Heart right ventricle (tissue), 16 donors: ENCODE measurements at places on chromosomes 16 and 17. TPM values are rescaled to one million over a fixed set of nuclear protein-coding genes. Genes with fewer than 3 reads are reported as not detected.
A peak's percentile ranks its signal among the peaks of the same experiment; 100 is the strongest.

DNA sequence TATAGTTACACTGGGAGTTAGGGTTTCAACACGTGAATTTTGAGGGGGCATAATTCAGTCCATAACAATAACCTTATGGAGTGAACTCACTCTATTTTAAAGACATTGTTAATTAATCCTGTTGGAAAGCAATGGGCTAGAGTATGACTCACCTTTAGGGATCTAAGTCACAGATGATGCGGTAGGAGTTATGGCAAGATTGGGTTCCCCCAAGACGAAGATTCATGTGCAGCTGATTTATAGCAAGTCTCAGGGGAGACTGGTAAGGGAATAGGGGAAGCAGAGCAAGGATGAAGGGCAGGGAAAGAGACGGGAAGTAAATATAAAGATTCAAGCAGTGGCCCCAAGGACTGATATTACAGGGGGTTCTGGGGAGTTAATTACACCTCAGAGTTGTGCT is 159.6 kb upstream of the DNAH9 start:
- no peak for DNase-seq

DNA sequence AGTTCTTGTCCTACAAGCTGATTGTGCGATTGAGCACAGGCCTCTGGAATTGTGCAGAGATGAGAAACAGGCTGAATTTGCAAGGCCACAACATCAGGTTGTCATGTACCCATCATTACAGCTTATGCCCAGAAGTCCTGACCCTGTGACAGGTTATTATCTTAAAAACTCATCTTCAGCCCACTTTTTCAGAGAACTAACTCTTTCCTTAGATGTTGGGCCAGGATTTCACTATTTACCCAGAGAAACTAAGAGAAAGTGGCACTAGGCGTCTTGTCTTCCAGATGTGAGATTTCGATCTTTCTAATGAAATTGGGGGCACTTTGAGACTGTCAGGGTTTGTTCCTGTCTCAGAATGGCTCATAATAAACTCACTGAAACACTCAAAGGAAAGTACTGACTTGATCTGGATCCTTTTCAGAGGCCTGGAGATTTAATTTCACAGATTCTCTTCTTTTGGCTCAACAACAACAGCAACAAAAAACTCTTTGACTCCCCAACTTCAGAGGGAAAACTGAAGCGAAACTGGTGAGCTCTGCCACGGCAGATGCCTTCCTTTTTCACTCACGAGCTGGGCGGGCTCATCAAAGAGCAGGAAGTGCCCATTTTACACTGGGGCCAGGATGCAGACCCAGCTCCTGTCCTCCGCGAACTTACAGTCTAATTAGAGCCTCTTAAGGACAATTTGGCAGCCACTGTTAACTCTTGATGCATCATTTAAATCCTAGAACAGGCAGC is 17.7 kb upstream of the SLC12A3 start:
- DNase-seq, result no peak

- no peak for DNase-seq
Measured at GRCh38 chr16:84048871-84049270, 6.3 kb upstream of the SLC38A8 start.

- DNase-seq, result no peak
Measured at GRCh38 chr16:89007371-89008249, 30.6 kb upstream of the CBFA2T3 start.

GRCh38 chr17:32275060-32276042 is 9.7 kb downstream of the RHBDL3 start:
- peak; percentile 52 for DNase-seq

ZG16 gene
- total RNA-seq, result not detected

CNP gene
- 24.9 TPM for total RNA-seq

DNA sequence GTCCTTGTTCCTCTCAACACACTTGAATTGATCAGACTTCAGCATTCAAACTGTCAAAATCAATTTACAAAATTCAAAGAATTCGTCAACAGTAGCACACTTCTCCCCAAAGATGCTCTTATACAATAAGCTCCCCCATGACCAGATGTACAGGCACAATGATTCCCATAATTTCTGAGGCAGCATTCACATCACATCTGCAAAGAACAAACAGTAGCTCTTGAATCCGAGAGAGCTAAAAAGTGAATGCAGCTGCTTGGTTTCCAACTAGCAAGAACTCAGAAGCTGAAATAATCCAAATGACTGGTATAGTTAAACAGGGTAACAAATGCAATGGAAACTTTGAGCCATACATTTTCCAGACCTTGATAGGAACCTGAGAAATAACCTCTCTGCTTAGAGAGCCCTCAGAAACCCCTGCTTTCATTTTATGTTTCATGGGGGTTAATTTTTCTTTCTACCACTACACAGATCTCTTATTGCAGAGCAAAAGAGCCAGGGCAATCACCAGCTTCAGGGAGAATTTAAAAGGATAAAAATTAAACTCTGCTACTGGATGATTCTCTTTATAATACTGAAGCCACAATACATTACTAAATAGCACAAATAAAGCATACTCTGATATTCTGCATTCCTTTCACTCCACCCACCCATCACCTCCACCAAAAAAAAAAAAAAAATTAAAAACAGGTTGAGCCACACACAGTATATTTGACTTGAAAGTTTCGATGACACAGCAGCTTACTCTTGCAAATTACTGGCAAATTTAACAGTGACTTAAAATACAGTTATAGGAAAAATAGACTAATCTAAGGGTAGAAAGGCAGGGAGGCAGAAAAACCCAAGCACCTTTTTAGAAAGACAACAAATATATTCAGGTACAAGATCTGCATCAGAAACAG is 23.1 kb upstream of the TMEM97 start:
- DNase-seq, result no peak

DNA sequence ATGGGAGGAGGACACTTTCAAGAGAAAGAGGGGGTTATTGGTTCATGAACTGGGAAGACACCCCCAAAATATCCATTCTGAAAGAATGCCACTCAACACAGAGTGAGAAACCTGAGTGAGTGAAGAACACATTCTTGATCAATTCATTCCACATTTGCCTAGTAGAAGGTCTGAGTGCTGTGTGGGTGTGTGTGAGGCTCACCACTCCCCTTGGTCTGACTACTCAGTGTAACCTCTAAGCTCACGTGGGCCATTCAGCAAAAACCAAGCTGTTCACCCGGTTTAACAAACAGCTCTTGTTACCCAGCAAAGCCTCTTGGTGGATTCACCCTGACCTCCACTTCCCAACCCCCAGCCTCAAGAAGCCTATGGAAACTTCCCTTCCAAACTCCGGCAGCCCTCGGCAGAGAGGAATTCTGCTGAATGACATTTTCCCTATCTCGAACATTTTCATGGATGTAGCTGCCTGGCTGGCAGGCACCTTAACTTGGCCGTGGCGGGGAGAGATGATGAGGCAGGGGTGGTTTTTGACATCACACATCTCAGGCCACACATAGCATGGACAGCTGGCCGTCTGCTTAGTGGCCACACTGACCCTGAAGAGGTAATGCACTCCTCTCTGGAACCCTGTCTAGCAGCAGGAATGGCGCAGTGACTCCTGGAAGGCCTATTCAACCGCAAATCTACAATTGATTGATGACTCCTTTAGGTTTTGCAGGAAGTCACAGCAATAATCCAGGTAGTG is 11.6 kb downstream of the ST6GALNAC1 start:
- no peak for DNase-seq

GRCh38 chr17:48211011-48211410 is 103.4 kb downstream of the SNX11 start:
- DNase-seq, result no peak

DNA sequence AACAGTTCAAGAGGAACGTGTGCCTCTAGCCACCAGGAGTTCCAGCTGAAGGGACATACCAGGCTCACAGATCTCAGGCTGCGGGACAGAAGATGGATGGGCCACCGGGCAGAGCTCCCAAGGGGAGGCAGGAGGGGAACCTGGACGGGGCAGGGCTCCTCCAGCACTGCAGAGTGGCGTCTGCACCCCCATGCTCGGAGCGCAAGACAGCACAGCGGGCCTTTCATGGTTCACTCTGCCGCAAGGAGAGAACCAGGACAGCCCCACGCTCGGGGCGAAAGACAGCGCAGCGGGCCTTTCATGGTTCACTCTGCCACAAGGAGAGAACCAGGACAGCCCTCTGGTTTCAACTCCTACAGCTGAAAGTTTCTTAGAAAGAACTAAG is 20.6 kb downstream of the SLC38A10 start:
- DNase-seq, result no peak

FBXO39 gene
- total RNA-seq, result not detected

NEUROD2 gene
- total RNA-seq, result not detected
